Common myeloid progenitor, CD34-positive (primary cell): ENCODE measurements at places on chromosomes 12 and 14.

- DNase-seq, result peak; percentile 56
Observed at GRCh38 chr12:57621497-57622292, 10.5 kb downstream of the ARHGEF25 start.

DNA sequence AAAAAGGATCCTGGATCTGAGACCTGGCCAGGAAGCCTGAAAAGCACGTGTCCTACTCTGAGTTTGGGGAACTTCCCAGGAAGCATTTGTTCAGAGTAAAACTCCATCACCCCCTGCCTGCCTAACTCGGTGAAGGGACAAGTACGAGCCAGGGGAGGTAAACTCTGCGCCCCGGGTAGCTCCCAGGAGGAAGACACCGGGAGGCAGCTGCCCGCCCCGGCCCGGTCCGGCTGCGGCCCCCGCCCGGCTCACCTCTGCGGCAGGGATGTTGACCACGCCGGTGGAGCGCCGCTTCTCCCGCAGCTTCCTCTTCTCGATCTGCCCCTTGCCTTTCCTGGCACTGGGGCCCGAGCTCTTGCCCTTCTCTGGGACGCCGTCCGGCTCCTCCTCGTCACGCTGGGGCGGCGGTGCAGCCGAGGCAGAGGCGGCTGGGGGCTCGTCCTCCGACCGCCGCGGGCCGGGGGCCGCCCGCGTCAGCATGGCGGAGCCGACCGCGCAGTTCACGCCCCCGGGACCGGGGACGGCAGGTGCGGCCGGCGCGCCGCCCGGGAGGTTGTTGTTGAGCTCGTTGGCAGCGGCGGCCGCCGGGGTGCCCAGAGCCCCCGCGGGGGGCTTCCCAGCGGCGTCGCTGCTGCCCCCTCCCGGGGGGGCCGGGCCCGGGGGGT lies 1.2 kb downstream of the PAWR start:
- peak; percentile 41 for DNase-seq

- DNase-seq, result no peak
Observed at GRCh38 chr12:42145197-42145549, 499 bp upstream of the GXYLT1 start.

DNA sequence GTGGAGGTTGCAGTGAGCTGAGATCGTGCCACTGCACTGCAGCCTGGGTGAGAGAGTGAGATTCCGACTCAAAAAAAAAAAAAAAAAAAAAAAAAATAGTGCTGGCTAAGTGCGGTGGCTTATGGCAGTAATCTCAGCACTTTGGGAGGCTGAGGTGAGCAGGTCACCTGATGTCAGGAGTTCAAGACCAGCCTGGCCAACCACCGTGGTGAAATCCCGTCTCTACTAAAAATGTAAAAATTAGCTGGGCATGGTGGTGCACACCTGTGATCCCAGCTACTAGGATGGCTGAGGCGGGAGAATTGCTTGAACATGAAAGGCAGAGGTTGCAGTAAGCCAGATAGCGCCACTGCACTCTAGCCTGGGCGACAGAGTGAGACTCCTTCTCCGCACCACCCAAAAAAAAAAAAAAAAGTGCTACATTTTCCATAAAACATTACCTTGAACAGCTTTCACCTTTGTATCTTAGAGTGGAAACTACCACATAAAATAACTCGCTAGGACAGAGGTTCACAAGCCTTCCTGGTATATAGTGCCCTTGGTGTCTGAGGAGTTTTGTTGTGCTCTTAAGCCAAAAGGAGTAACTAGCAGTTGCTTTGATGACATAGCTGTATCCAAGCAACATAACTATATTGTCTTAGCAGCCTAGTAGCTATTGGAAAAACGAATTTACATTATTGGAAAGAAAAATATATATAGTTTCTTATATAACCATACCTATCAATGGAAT lies 11.1 kb downstream of the PTGES3 start:
- DNase-seq, result peak; percentile 26

- DNase-seq, result no peak
Observed at GRCh38 chr12:131261906-131262305, 308.2 kb downstream of the ADGRD1 start.

GRCh38 chr14:98844456-98844855 lies 427.5 kb downstream of the BCL11B start:
- DNase-seq, result no peak

DNA sequence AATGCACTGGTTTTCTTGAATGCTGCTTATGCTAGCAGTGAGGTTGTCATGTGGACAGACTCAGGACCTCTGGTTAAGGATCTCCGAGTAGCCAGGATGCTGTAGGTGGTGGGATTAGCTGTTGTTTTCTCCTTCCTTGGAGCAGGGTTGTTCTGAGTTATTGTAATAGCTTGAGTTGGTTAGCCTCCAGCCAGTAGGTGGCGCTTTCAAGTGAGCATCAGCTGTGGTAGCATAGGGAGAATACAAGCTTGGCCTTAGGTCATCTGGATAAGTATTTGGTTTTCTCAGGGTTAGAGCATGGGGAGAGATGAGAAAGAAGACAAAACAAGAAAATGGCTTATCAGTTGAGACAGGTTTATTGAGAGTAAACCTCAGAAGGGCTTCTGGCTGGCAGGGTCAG lies 299.7 kb upstream of the FBXO33 start:
- no peak for DNase-seq
